Foreskin fibroblast (primary cell): ENCODE measurements at places on chromosomes 16 and 17.
A peak's percentile ranks its signal among the peaks of the same experiment; 100 is the strongest.

- DNase-seq = no peak
These were observed 23.1 kb downstream of the RAB11FIP4 start for GRCh38 chr17:31414550-31414918.

DNA sequence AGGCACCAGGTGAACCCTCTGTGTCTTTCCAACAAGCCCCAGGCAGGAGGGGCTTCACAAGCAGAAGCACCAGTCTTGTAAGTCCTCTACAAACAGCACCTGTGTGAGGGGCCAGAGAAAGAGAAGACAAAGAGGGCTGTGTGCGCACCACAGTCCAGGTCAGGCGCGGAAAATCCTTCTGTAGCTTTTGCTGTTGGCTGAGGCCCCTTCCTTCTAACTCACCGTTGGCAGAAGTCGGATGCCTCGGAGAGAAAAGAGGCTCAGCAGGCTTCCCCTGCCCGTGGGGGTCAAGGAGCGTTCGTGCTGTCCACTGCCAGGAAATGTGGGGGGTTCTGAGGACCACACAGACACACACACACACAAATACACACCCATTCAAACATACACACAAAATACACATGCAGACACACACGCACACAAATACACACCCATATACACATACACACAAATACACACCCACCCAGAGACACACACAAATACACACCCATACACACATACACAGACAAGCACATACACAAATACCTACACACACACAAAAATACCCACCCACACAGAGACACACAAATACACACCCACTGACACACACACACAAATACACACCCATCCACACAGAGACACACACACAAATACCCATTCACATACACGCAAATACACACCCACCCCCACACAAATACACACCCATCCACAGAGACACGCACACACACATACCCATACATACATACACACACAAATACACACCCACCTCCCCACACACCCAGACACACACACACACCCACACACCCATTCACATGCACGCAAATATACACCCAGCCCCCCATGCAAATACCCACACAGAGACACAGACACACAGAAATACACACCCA, 6.8 kb downstream of the ZG16B start:
- DNase-seq = no peak

- DNase-seq = no peak
These were observed at the start of gene SHISA6 for GRCh38 chr17:11240841-11241610. SHISA6 (plus strand) TSS chr17:11241213.

DNA sequence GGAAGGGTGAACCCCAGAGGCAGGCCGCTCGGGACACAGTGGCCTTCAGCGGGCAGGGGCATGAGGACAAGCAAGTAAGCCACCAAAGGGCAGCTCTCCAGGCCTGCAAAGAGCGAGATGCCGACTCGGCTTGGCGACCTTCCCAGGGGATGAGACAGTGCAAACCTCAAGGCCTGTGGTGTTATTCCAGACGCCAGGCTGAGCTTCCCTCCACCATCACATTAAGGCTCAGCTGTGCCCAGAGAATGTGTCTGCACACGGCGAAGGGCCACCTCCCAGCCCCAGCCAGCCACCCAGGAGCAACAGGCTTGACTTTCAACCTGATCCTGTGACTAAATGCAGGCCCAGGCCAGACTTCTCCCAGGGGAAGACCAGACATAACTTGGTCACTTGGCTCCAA, 251.4 kb downstream of the SOX9 start:
- DNase-seq = peak; percentile 58

GRCh38 chr17:57946798-57947358, 8.3 kb downstream of the CUEDC1 start:
- peak; percentile 64 for DNase-seq

- DNase-seq = no peak
These were observed 9.6 kb downstream of the COTL1 start for GRCh38 chr16:84608282-84608681.
